ENCODE measurements at places on chromosomes 1 and 21.

GRCh38 chr1:69499203-69499803, 68.4 kb upstream of the LRRC7 start:
- DNase-seq = no peak

GRCh38 chr21:38299671-38300070, 42.9 kb downstream of the KCNJ15 start:
- DNase-seq = no peak

- DNase-seq = no peak
These were observed 102.7 kb upstream of the C21orf91 start for GRCh38 chr21:17921579-17922530.

GRCh38 chr1:35320937-35321336, 52.4 kb downstream of the ZMYM4 start:
- no peak for DNase-seq

DNA sequence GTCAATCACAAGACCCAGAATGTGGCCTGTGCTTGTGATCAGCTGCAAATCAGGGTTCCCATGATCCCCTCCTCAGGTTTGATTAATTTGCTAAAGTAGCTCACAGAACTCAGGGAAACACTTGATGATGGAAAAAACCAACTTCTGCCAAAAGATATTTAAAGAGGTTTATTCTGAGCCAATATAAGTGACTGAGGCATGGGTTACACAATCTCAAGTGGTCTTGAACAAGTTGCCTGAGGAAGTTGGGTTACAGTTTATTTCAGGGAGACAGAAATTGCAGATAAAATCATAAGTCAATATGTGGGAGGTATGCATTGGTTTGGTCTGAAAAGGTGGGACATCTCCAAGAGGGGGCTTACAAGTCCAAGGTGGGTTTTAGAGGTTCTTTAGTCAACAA, 243.1 kb downstream of the S1PR1 start:
- DNase-seq = no peak

GRCh38 chr1:99771513-99771918, 5.1 kb upstream of the FRRS1 start:
- DNase-seq = no peak

GRCh38 chr1:47643306-47644211, 205.7 kb downstream of the FOXD2 start:
- no peak for DNase-seq

DNA sequence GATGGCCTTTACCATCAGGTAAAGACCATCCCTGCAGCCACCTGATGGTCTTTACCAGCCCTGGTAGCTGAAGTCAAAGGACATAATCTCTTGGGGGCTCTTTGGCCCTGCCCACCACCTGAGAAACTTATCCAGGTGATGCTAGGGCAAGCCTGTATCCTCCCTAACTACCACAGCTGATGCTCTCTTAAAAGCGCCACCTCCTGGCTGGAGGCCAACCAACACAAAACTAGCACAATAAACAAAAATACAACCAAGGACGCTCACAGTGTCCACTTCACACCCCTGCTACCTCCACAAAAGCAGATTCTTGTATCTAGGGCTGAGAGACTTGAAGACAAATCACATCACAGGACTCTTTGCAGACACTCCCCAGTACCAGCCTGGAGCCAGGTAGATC, 357.1 kb upstream of the POU3F1 start:
- no peak for DNase-seq

DNA sequence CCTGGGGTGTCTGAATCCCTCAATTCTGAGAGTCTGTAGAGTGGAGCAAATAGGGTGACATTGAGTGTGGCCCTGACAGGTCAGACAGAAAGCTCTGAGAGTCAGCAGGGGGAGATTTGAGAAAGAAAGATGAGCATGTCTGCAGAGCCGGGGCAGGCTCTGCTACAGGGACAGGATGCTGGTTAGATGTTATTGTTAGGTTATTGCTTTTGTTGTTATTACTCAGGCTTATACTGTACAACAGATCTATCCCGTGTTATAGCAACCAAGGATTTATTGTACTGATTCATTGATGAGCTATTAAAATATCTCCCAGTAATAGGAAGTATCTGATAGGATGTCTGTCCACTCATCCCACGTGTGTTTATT, 59.5 kb downstream of the NFASC start:
- DNase-seq = no peak

- no peak for DNase-seq
These were observed 11.4 kb downstream of the ZBTB48 start for GRCh38 chr1:6591222-6591621.

- no peak for DNase-seq
These were observed 141.0 kb upstream of the HP1BP3 start for GRCh38 chr1:20928146-20928545.

DNA sequence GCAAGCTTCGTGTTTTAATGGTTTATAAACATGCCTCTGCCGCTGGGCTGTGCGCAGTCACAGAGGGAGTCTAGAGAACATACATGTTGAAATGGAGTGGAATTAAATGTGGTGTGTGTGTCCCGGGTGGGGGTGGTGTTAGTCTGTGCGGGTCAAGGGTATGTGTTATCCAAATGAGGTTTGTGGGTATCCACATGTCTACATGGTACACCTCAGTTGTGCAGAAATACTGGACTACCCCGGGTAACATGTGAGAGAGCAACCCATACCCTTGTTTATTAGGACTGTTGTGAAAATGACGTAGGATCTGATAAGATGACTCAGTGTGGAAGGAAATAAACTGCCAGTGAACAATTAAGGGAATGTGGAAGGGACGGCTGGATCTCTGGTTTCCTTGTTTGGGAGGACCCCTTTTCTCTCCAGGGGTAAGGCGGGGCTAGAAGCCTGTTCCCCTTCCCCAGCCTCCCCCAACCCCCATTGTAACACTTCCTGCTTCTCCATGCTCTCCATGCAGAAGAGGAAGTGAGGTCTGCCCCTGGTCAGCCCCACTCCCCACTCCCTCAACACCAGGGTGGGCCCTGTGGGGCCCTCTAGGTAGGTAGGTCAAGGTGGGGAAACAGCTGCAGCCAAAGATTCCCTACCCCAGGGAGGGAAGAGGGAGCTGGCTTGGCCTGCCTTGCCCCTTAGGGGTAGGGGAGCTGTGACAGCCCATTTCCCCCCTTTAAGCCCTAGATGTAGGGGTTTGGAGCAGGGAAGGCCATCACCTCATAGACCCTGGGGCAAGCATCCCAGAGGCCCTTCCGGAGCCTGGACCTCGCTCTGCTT, 690 bp downstream of the EPS8L3 start:
- DNase-seq = no peak
